ENCODE measurements at places on chromosomes 2 and 18.

DNA sequence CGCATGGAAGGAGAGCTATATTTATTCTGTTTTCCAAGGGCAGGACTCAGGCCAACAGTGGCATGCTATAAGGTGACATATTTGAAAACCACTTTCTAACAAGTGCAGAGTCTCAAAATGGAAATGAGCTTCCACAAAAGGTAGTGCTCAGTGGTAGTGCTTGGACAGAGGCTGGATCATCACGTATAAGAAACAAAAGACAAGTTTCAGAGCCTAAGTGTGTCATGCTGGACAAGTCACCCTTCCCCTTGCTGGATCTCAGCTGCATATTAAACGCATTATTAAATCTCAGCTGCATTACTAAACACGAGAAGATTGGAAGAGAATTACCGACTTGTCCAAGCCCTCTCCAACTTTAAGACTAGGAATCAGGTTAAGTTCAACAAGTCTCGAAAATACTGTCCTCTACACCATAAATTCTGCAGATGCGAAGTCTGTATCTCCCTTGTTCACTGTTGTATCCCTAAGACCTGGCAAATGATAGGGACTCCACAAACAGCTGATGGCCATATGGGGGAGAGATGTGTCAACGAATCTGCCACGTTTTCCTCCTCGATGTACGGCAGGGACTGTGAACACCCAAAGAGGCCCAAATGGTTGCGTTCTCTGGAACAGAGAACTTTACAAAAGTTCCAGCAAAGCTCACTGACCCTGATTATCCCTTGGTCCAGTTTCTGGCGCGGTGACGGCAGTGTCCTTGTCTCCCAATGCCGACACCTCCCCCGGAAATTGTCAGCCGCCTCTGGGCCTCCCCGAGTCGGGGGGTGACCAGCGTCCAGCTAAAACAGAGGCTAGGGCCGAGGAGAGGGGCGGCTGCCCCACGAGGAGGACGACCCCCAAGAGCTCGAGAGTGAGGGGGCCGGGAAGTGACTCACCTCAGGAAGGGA, 611 bp downstream of the NOL10 start:
- no peaks in the 10 kb centered on the region for H3K36me3 ChIP-seq
- no peak for DNase-seq
- no peaks in the 10 kb centered on the region for H3K27me3 ChIP-seq
- H3K27ac ChIP-seq: peak overlapping the region; percentile 77
- H3K4me1 ChIP-seq: peaks cover 21% of the 10 kb centered on the region

- no peaks in the 10 kb centered on the region for H3K36me3 ChIP-seq
- H3K27me3 ChIP-seq: no peaks in the 10 kb centered on the region
- H3K4me3 ChIP-seq: peak overlapping the region; percentile 56
- DNase-seq: peak; percentile 53
- peaks cover 25% of the 10 kb centered on the region for H3K4me1 ChIP-seq
These were observed 141.9 kb upstream of the LGALSL start for GRCh38 chr2:64311948-64312621.

DNA sequence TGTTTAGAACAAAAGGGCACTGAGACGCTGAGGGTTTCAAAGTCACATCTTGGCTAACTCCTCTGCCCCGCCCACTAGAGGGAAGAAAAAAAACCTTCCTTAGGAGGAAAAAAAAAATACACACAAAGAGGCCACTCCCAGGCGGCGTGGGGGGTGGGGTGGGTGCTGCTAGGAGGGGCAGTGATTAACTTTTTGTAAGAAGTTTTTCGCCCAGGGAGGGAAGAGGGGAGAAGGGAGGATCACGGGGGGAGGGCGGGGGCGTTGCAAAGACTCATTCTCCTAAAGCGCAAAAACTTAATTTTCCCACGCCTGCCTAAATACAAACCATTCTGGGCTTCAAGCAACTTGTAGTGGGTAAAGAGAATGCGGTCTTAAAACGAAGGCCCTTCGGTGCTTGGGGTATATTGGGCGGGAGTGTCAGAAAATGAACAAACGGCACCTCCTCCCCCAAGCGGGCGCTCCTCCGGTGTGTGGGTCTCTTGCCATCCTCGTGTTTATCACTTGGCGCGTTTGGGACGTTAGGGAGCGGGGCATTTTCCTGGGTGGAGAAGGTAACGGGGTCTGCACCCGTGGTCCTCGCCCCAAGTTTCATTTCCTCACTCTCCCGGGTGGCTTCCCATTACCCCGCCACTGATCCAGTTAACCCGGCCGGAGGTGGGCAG, 1.7 kb downstream of the CXCR4 start:
- H3K36me3 ChIP-seq: no peaks in the 10 kb centered on the region
- DNase-seq: no peak
- peaks cover 2% of the 10 kb centered on the region for H3K4me1 ChIP-seq
- no peaks in the 10 kb centered on the region for H3K27me3 ChIP-seq
- H3K27ac ChIP-seq: peak overlapping the region; percentile 37
- H3K4me3 ChIP-seq: peak overlapping the region; percentile 74

- no peaks in the 10 kb centered on the region for H3K27me3 ChIP-seq
- no peak for DNase-seq
- H3K27ac ChIP-seq: no peak overlapping the region
- H3K4me1 ChIP-seq: peaks cover 6% of the 10 kb centered on the region
These were observed 15.3 kb downstream of the MTX2 start for GRCh38 chr2:176284461-176285049.

DNA sequence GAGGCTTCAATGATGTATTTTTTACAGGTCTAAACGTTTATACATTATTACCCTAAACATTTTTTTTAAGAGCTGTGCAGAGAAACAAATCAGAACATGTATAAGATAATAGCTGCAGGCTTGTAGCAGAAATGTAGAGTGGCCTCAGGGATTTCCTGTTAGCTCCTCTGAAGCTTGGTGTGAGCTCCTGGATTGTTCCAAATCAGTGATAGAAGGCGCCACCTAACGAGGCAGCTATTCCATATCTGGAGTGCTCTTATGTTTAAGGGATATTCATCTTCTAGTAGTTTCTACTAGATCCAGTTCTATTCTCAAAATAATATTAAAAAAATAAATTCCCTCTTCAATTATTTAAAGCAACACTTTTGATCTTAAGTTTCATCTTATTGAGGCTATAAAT, 93.1 kb downstream of the LRP1B start:
- DNase-seq: no peak
- H3K4me1 ChIP-seq: no peaks in the 10 kb centered on the region
- H3K27me3 ChIP-seq: no peaks in the 10 kb centered on the region
- no peak overlapping the region for H3K27ac ChIP-seq
- no peaks in the 10 kb centered on the region for H3K36me3 ChIP-seq

DNA sequence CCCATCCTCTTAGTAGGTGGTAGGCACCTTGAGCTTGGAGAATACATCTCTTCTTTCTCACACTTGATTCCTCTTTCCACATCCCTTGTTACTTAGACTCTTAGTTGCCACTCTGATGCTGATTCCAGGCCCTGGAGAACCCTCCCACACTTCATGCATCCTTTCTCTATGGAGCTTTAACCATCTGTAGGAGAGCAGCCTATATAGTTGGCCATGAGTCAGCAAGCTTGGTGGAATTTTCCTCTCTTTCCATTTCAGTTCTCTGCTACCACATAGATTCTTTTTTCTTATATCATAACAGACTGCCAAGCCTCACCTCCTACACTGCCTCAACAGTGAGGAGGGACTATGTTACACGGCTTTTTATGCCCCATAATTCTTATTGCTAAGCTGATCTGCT, 851.6 kb upstream of the CDH2 start:
- no peak overlapping the region for H3K27ac ChIP-seq
- H3K4me3 ChIP-seq: no peak overlapping the region
- DNase-seq: no peak
- H3K4me1 ChIP-seq: no peaks in the 10 kb centered on the region
- no peaks in the 10 kb centered on the region for H3K27me3 ChIP-seq

- H3K27ac ChIP-seq: no peak overlapping the region
- H3K27me3 ChIP-seq: no peaks in the 10 kb centered on the region
- no peaks in the 10 kb centered on the region for H3K36me3 ChIP-seq
- no peak for DNase-seq
- no peak overlapping the region for H3K4me3 ChIP-seq
- H3K4me1 ChIP-seq: no peaks in the 10 kb centered on the region
These were observed 28.4 kb downstream of the TMEM37 start for GRCh38 chr2:119460076-119460475.

GRCh38 chr2:18900691-18901141, 311.3 kb upstream of the NT5C1B start:
- DNase-seq: no peak
- H3K27ac ChIP-seq: peak overlapping the region; percentile 64
- peak overlapping the region; percentile 46 for H3K4me3 ChIP-seq
- H3K27me3 ChIP-seq: no peaks in the 10 kb centered on the region
- no peaks in the 10 kb centered on the region for H3K36me3 ChIP-seq

- H3K27me3 ChIP-seq: no peaks in the 10 kb centered on the region
- H3K27ac ChIP-seq: no peak overlapping the region
- no peak overlapping the region for H3K4me3 ChIP-seq
- DNase-seq: no peak
- peaks cover 22% of the 10 kb centered on the region for H3K36me3 ChIP-seq
- peaks cover 2% of the 10 kb centered on the region for H3K4me1 ChIP-seq
These were observed 65.8 kb downstream of the NDUFA10 start for GRCh38 chr2:239959059-239959971.

GRCh38 chr2:239445771-239446524, 45.1 kb upstream of the HDAC4 start:
- H3K27me3 ChIP-seq: no peaks in the 10 kb centered on the region
- H3K4me1 ChIP-seq: peaks cover 8% of the 10 kb centered on the region
- H3K4me3 ChIP-seq: no peak overlapping the region
- DNase-seq: no peak
- no peaks in the 10 kb centered on the region for H3K36me3 ChIP-seq
- H3K27ac ChIP-seq: peak overlapping the region; percentile 1

- no peak for DNase-seq
- H3K27me3 ChIP-seq: no peaks in the 10 kb centered on the region
- H3K4me3 ChIP-seq: peak overlapping the region; percentile 52
- H3K4me1 ChIP-seq: peaks cover 93% of the 10 kb centered on the region
These were observed 31.3 kb downstream of the GATA6 start for GRCh38 chr18:22200611-22201225.

- no peak overlapping the region for H3K27ac ChIP-seq
- H3K4me3 ChIP-seq: no peak overlapping the region
- no peak for DNase-seq
- no peaks in the 10 kb centered on the region for H3K36me3 ChIP-seq
- H3K27me3 ChIP-seq: no peaks in the 10 kb centered on the region
These were observed 158.4 kb upstream of the SRD5A2 start for GRCh38 chr2:31739161-31739560.

DNA sequence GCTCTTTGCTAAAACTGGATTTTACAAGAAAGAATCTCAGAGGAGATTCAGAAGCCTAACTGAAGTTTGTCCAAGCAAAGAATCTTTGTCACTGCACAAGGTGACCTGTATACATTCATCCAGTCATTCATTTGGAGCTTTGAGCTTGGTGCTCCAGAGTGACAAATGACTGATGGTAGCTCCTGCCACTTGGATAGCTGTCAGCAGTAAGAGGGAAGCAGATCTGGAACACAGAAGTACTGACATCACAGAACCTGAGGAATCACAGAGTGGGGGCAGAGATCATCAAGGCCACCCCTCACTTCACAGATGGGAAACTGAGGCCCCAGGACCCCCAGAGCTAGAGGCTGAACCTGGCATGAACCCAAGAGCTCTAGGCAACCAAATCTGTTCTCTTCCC, 28.8 kb upstream of the IGFBP2 start:
- H3K27me3 ChIP-seq: no peaks in the 10 kb centered on the region
- H3K27ac ChIP-seq: no peak overlapping the region
- H3K36me3 ChIP-seq: no peaks in the 10 kb centered on the region
- no peaks in the 10 kb centered on the region for H3K4me1 ChIP-seq

DNA sequence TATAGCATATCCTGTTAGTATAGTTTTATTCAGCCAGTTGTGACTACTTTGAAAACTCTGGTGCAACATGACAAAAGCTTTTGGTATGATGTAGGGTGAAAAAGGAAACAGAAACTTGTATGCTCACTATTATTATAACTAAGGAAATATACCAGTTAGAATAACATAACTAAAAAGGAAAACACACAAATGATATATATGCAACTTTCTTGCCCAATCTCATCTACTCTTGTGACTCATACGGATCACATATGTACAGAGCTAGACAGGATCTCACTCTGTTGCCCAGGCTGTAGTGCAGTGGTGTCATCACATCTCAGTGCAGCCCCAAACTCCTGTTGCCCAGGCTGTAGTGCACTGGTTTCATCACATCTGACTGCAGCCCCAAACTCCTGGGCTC, 12.4 kb upstream of the TLK1 start:
- no peaks in the 10 kb centered on the region for H3K27me3 ChIP-seq
- no peaks in the 10 kb centered on the region for H3K4me1 ChIP-seq
- H3K27ac ChIP-seq: no peak overlapping the region
- DNase-seq: no peak

- no peak overlapping the region for H3K4me3 ChIP-seq
- peak overlapping the region; percentile 85 for H3K27ac ChIP-seq
- no peaks in the 10 kb centered on the region for H3K27me3 ChIP-seq
- no peaks in the 10 kb centered on the region for H3K36me3 ChIP-seq
- DNase-seq: no peak
These were observed 46.2 kb upstream of the SMAD7 start for GRCh38 chr18:48996901-48997463.

GRCh38 chr2:29196792-29197788, 81.9 kb downstream of the CLIP4 start:
- no peaks in the 10 kb centered on the region for H3K4me1 ChIP-seq
- H3K36me3 ChIP-seq: no peaks in the 10 kb centered on the region
- no peaks in the 10 kb centered on the region for H3K27me3 ChIP-seq
- DNase-seq: peak; percentile 13

DNA sequence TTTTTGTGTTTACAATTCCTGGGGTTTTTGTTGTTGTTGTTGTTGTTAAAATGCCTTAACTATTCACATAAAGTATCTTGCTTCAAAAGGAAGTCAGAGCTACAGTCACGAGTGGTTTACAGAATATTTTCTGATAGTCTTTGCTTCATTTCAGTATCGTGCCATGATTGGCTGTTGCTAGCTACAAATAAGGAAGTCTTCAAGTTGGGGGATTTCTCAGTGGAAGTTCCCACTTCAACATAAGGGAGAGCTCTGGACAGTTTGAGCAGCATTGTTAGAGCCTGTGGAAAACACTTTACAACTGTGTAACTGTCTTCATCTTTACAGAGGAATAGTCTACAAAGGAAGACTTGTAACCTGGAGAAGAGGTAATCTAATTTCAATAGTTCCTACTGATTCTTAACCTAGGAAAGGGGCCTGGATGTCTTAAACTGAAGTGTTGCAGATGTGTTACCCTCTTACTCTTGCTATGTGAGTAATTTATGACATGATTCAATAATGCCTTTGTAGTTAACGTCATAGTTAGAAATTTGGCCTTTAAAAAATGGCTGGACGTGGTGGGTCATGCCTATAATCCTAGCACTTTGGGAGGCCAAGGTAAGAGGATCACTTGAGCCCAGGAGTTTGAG, 23.4 kb upstream of the TANK start:
- no peaks in the 10 kb centered on the region for H3K36me3 ChIP-seq
- peak overlapping the region; percentile 45 for H3K27ac ChIP-seq
- H3K27me3 ChIP-seq: no peaks in the 10 kb centered on the region

- peak overlapping the region; percentile 83 for H3K4me3 ChIP-seq
- peaks cover 55% of the 10 kb centered on the region for H3K4me1 ChIP-seq
- no peak for DNase-seq
- H3K27ac ChIP-seq: peak overlapping the region; percentile 97
These were observed 141.9 kb upstream of the CTAGE1 start for GRCh38 chr18:22559414-22560274.

- no peaks in the 10 kb centered on the region for H3K36me3 ChIP-seq
- no peaks in the 10 kb centered on the region for H3K27me3 ChIP-seq
- H3K4me1 ChIP-seq: no peaks in the 10 kb centered on the region
- no peak for DNase-seq
- H3K27ac ChIP-seq: no peak overlapping the region
These were observed 199.7 kb downstream of the PIEZO2 start for GRCh38 chr18:10949655-10950054.
